ENCODE measurements at places on chromosomes 11 and 22.

GRCh38 chr11:44608651-44608990, 43.2 kb downstream of the CD82 start:
- DNase-seq: no peak

GRCh38 chr11:70104419-70104818, 26.3 kb downstream of the ANO1 start:
- peak; percentile 43 for DNase-seq

DNA sequence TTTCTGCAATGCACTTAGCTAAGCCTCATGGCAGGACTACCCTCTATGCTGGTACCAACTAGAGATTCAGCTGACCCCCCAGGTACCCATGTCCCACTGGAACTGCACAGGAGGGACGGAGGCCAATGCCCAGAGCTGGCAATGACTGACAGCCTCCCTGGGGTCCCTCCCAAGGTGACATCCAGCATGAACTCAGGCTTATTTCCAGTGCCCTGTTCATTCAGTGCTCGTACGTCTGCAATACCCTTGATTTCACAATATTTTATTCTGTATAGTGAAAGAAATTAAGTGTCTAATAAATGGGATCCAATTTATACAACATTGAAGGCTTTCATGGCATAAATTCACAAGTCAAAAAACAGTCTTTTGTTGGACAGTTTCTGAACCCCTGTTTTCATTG, 20.2 kb downstream of the ETS1 start:
- no peak for DNase-seq

- DNase-seq: peak; percentile 26
Measured at GRCh38 chr11:80960381-80961029, 1519.7 kb upstream of the TENM4 start.

DNA sequence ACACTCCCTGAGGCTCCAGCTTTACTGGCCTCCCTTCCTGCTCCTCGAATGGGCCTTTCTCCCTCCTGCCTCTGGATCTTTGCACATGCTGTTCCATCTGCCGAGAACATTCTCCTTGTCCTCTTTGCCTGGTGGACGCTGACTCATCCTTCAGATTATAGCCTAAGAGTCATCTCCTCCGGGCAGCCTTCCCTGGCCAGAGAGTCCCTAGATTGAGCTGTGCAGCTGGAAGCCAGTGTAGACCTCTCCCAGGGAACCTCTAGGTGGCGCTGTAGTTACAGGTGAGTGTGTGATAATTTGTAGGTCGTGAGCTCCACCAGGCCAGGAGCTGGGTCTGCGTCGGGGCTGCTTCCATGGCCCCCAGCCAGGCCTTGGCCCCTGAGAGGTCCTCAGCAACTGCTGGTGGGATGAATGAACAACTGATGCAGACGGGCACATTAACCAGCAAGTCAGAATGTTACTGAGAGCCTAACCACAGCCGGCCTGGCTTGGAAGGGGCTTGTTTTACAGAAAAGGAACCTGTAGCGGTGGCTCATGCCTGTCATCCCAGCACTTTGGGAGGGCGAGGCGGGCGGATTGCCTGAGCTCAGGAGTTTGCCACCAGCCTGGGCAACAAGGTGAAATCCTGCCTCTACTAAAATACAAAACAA, 8.7 kb downstream of the PNPLA5 start:
- DNase-seq: peak; percentile 81

DNA sequence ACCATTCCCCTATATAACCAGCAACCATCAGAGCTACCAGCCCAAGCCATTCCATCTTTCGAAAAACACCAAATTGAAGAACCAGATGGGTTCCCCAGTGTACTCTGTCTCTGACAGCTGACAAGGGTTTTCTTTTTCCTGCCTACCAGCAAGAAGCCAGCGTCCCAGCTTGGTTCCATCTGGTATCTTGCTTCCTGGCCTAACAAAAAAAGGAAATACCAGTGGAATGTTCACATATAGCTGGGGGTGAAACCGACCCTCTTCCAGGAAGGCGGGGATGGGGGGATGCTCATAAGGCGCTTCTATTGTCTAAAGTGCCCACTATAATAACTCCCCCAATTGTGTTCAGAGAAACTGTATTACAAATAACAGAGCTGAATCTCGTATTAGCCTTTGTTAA, 172.3 kb downstream of the LDLRAD3 start:
- DNase-seq: no peak

- no peak for DNase-seq
Measured at GRCh38 chr11:90221803-90222458, 918 bp downstream of the CHORDC1 start.

DNA sequence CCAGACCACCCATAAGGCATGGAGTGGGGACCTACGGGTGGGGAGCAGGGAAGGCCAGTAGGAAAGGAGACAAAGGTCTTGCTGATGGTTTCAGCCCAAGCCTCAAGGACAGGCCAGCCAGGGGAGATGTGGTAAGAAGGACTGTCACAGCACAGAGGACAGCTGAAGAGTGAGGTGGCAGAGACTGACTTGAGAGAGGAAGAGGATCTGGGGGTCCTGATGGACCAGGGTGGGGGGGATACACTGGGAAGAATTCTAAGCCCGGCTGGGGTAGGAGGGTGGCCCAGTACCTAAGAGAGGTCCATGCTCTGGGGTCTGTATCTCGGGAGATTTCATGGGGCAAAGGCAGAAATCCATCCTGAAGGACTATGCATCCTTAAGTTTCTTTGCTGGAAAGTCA, 66.1 kb upstream of the THY1 start:
- no peak for DNase-seq

DNA sequence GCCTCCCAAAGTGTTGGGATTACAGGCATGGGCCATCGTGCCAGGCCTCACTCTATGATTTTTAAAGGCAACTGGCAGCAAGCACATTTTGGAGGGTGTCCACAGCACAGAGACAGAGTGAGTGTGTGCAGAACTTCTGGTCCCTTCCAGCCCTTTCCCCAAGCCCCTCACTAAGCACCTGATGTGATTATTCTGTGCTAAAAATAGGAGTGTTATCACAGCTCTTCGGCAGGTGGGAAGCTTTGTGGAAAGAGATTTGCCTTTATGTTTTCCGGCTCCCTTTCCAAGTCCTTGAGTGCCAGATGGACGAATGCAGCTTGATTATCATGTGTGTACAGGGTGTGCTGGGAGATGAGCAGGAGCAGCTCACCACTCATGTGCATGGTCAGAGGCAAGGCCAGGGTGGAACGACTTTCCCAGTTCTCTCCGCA, 310.8 kb downstream of the DDX10 start:
- no peak for DNase-seq

- no peak for DNase-seq
Measured at GRCh38 chr22:49508561-49508960, 319.1 kb downstream of the BRD1 start.

- peak; percentile 67 for DNase-seq
Measured at GRCh38 chr11:61955422-61956135, 5.4 kb downstream of the BEST1 start.

GRCh38 chr11:119476666-119477331, 53.8 kb upstream of the THY1 start:
- DNase-seq: no peak

DNA sequence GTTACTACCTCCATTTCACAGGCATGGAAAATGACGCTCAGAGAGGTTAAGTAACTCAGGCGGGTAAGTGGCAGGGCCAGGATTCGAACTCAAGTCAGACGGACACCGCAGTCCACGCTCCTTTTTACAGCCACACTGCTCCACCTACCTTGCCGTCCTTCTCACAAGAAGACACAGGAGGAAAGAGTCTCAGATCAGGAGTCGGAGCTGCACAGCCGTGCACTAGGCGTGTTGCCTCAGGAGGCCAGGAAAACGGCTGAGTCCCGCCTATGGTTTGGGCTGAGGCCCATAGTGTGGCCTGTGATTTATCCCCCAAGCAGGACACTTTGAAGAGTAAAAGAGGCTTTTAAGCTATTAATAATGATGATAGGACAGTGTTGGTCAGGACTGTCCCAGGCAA, 44.7 kb upstream of the CD5 start:
- DNase-seq: no peak

DNA sequence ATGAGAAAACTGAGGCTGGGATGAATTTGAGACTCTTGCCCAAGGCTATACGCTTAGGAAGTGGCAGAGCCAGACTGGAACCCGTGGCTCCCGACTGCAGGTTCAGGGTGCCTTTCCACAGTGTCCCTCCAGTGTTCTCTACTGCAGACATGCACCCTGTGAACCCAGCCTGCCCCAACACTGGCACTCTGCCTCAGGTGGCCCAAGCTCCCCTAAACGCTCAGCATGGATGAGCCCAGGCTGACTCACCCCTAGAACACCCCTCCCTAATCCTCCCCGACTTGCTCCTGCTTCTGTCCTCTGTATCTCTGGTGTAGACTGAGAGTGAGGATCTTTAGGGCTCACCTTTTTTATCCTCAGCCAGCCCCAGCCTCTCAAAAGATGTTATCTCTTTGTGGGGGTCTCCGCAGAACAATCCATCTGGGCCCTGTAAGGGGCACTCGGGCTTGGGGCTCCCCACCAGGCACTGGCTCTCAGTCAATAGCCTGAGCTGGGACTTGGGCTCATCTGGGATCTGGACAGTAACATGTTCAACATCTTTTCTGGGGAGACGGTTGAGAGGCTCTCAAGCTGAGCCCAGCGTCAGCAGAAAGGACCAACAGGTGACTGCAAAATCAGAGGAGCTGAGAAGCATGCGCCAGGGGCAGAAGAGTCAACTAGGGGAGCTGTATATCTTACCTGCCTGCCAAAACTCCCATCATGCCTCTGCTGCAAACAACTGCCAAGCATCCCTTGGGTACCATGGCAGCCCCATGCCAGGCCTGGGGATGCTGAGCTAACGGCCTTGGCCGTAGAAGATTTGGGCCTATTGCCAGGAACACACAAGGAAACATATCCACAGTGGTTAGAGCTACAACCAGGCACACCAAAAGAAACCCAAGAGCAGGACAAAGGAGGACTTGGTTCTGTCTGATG, 176.2 kb downstream of the BUD13 start:
- no peak for DNase-seq

DNA sequence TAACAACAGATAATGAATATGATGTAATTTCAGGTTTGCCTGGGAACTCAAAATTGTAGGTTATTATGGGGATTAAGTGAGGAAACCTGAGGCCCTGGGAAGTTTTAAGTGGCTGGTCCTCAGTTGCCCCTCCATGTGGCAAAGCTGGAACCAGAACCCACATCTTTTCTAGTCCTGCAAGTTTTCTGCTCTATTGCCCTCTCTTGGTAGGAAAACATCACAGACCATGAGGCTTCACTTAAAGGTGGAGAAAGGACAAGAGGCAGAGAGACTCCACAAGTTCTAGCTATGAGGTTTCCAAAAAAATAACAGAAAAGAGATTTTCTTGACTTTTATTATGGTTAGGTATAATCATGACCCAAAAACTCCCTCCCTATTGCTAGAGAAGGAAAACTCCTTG, 115.5 kb upstream of the DDI1 start:
- DNase-seq: no peak

GRCh38 chr22:44231233-44231632, 50.5 kb downstream of the PARVG start:
- no peak for DNase-seq

- DNase-seq: peak; percentile 88
Measured at GRCh38 chr11:11408436-11409221, 55.6 kb upstream of the CSNK2A3 start.

DNA sequence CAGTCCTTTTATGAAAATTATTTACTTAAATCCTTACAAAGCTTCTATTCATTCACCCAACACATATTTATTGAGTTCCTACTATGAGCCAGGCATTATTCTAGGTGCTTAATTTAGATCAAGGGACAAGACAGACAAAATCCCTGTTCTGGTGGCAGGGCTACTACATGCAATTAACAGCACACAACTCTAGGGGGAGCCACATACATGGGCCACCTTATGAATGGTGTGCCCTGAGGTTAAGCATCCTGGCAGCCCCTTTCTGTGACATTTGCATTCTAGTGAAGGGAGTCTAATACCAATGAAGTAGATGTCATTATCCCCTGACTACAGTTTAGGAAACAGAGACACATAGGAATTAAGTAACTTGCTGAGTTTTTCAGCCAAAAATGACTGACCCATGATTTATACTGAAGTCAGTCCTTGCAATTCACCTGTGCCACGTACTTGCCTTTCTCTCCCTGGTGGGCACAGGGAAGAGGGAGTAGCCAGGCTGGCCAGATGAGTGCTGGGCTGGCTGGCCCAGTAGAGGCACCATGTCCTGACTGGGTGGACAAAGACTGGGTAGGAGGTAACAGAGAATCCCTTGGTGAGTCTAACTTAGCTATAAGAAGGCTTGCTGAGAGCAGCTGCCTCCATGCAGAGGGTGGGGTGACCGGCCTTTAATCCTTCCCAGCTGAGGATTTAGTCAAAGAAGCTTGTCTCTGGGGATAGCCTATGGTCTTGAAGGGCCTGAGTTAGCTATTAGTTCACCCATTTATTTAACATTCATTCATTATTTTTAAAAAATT, 52.0 kb upstream of the ELF5 start:
- DNase-seq: no peak

DNA sequence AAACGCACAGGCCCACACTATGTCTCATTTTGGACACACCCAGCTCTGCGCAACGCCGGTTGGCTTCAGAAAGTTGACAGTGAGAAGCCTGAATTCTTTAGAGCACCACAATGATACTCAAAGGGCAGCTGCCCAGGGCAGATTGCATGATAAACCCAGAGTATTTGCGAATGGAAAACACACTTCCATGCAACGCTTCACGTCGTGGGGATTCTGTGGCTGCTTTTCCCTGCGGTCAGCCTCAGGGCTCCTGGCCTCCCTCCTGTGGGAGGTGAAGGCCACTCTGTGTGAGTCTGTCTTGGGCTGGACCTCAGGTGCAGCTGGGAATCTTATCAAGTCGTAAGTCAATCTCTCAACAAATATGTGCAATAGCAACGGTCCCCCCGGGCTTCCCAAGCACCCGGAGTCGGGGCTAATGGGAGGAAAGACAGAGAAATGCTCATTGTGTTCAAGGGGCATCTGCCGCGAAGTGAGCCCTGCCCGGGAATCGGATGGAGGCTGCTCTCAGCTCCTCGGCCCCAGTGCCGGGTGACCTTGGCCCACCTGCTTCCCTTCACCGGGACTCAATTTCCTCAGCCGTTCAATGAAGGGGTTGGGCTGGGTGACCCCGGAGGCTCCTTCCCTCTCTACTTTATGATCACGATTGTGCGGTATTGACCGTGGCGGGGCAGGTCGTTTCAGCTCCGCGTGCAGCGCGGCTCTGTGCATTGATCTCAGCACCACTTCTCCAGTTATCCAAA, 623.6 kb downstream of the BRD1 start:
- no peak for DNase-seq

- no peak for DNase-seq
Measured at GRCh38 chr11:9697766-9698165, 33.9 kb downstream of the SWAP70 start.

DNA sequence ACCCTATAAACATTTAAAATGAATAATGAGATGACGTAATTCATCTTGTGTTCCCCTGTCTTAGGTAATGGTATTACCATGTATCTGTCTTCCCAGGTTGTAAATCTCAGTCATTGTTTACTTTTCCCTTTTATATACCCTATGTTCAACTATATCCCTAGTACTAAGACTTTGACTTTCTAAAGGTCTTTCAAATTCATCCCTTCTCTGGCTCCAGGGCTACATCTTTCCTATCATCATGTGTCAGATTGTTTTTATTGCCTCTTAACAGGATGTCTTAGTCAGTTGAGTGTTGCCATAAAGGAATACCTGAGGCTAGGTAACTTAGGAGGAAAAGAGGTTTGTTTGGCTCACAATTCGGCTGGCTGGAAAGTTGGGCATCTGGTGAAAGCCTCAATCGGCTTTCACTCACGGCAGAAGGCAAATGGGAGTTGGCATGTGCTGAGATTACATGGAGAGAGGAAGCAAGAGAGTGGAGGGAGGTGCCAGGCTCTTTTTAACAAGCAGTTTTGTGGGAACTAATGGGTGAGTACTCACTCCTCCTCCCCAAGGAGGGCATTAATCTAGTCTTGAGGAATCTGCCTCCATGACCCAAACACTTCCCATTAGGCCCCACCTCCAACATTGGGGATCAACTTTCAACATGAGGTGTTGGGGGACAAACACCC, 11.6 kb upstream of the DLAT start:
- DNase-seq: no peak

Data from GM23248 (cell line).